PC-9 (cell line): ENCODE measurements at places on chromosomes 2 and 18. TPM values are rescaled to one million over a fixed set of nuclear protein-coding genes. Genes with fewer than 3 reads are reported as not detected.

DNA sequence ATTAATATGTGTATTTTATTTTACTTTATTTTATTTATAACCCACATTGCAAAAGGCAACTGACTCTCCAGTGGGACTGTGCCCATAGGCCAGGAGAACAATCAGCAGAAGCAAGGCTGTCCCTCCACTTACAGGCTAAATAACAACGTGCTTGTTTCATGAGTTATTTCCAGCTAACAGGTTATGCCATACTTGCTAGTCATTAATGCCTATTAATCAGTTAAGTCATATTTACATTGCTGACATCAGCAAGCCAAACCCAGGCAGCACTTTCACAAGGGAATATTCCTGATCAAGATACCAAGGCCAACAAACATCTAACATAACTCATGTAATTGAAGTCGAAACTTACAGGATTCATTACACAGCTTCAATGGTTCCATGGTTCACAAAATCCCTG lies 92.1 kb downstream of the EN1 start:
- no peak for DNase-seq

Gene UBXN2A
- 16.9 and 17.6 TPM in 2 replicates for total RNA-seq

Gene MAP3K19
- total RNA-seq: not detected in 2 replicates

GRCh38 chr2:46862514-46862913 lies 53.1 kb downstream of the MCFD2 start:
- no peak for DNase-seq

DNA sequence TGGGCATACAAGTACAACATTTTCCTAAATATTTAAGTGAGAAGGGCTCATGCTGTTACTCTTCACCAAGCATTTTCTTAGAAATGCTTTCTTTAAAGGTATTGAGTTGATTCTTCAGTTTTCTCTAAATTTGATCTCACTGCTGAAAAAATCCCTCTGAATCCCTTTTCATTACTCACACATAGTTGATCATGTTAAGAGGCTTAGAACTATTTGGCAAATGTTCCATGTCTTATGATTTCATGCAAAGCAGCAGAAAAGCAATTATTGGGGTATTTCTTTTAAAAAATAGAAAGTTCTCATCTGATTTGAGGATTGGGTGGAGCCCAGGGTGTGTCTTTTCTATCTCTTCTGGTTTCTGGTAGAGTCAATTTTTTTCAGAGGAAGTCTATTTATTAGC lies 1079.8 kb upstream of the ZEB2 start:
- DNase-seq: no peak
